ENCODE measurements at places on chromosomes 4 and X.

DNA sequence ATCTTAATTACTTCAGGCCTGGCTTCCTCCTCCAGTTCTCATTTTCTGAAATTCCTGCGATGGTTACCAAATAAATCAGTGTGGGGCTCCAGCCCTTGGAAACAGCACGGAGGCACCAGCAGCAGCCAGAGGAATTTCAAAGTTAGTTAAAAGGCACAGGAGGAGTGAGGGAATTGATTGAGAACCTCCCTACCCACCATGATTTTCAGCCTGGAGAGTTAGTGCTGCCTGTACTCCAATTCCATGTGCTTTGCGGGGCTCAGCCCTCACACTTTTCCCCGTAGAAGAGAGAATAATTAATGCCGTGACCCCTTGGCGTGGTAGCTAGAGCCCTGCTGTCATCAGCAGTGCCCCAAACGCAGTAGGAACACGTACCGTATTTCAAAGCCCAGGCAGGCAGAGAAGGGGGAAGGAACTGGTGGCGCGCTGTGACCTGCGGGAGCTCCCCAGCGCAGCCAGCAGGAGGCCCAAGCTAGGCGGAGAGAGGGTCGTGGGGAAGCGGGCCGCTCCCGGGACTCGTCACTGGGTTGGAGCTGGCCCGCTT is 84.0 kb upstream of the IGFBP7 start:
- peak overlapping the region; percentile 62 for H3K27ac ChIP-seq
- no peaks in the 10 kb centered on the region for H3K4me1 ChIP-seq
- no peaks in the 10 kb centered on the region for H3K36me3 ChIP-seq
- no peaks in the 10 kb centered on the region for H3K27me3 ChIP-seq
- H3K4me3 ChIP-seq: peak overlapping the region; percentile 12

DNA sequence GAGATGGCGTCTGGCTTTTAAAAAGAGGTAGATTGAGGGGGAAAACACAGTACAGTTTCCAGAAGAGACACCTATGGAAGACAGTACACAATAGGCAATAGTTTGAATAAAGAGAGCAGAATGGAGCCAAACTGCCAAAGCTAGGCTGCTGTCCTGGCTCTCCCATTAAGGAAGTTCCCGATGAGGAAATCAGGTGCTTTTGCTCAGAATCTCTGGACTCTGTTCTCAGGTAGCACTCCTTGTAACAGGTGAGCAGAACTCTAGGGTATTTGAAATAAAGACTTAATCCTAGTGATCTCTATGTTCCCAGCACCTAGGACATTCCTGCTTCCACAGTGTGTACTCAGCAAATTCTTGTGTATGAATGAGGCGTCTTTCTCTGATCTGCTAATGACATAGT is 1.6 kb downstream of the EGF start:
- no peak overlapping the region for H3K4me3 ChIP-seq
- H3K4me1 ChIP-seq: no peaks in the 10 kb centered on the region
- no peaks in the 10 kb centered on the region for H3K27me3 ChIP-seq
- H3K36me3 ChIP-seq: no peaks in the 10 kb centered on the region
- no peak for DNase-seq
- H3K27ac ChIP-seq: no peak overlapping the region

DNA sequence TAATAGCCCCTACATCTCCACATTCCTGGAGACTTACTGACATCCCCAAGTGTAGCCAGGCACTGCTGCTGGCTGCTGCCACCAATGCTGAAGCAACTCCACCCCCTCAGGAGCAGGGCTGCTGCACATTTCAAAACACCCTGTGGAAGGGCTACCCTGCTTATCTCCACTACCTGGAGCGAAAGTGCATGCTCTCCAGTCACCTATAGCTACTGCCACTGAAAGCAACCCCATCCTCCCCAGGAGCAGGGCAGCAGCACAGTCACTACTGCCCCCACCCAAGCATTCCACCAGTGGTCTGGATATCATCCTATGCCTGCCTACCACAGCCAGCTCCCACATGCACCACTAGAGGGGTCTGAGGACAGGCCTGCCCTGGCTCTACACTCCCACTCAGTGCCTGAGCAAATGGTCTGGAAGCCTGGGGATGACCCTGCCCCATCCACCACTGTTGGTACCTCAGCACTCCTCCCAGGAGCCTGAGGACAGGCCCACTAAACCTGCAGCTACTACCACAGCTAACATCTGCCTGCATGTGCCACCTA is 55.3 kb downstream of the MANBA start:
- no peaks in the 10 kb centered on the region for H3K27me3 ChIP-seq
- DNase-seq: no peak
- no peaks in the 10 kb centered on the region for H3K36me3 ChIP-seq
- H3K27ac ChIP-seq: no peak overlapping the region

DNA sequence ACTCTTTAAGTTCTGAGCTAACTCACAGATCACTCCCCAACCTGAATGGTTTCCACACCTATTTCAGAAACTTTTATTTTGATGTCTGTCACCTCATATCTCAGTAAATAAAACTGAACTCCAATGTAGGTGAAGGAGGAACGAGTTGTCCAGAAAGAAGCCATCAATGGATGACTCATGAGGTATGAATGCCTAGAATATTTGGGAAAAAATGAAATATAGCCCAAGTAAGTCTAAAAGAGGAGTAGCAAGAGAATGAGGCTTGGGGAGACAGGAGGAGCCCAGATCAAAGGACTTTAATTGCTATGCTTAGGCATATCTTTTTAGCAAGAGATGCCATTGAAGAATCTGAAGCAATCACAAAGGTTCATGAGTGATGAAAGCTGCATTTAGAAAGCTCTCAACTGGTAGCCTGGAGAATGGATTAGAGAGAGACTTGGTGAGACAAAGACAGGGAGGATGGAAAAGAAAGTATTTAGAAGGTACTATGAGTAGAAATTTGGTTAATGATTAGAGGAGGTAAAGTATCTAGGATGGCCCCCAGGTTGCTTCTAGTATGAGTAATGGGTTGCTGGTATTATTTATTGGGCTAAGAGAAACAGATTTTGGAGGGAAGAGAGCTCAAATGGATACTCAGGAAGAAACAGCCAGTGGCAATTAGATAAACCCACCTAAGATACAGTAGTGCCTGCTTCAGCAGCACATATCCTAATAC is 39.4 kb downstream of the NOCT start:
- no peak for DNase-seq
- no peaks in the 10 kb centered on the region for H3K36me3 ChIP-seq
- H3K4me1 ChIP-seq: no peaks in the 10 kb centered on the region
- no peak overlapping the region for H3K27ac ChIP-seq

GRCh38 chr4:103673983-103674382 is 45.8 kb downstream of the TACR3 start:
- H3K27ac ChIP-seq: no peak overlapping the region
- H3K36me3 ChIP-seq: no peaks in the 10 kb centered on the region
- H3K27me3 ChIP-seq: no peaks in the 10 kb centered on the region
- H3K4me1 ChIP-seq: no peaks in the 10 kb centered on the region

DNA sequence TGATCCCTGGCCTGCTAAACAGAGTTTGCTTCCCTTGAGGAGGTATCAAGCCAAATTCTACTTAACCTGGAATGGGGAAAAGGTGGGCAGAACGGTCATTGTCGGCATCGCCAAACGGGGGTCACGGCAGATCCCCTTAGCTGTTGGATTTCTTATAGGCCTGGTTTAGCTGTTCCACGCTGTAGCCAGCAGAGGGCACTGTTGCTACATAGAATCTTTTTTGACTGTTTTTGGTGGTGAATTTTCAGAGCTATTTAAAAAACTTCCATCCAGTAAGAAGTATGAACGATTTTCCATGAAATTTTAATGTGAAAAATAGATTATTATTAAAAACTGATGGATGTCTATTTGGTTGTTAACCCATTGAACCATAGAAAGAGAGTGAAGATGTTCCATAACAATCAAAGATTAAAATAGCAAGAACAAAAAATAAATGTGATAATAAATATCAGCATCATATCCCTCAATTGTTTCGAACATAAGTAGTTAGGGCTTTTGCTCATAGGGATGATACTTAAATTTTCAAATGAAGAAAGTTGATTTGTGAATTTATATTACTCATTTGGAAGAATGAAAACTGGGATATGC is 56.6 kb downstream of the LINC00632 start:
- H3K36me3 ChIP-seq: no peaks in the 10 kb centered on the region
- no peak overlapping the region for H3K4me3 ChIP-seq
- peak; percentile 34 for DNase-seq
- no peaks in the 10 kb centered on the region for H3K27me3 ChIP-seq
- no peaks in the 10 kb centered on the region for H3K4me1 ChIP-seq

DNA sequence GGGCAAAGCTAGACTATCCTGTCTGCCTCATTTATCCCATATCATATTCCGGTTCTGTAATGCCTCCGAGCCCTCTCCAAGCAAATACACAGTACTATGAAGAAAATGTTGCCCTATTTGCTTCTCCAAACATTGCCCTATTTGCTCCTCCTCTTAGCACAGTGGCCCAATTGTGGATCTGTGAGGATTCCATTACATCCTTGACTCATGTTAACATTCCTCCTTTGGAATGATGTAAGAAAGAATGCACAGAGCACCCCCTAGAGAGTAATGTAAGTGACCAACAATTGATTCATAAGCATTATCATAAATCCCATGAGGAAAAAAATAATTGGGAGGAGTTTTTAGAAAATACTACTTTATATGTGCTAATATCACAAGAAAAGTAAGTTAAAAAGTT is 11.3 kb upstream of the BTC start:
- no peaks in the 10 kb centered on the region for H3K36me3 ChIP-seq
- no peaks in the 10 kb centered on the region for H3K4me1 ChIP-seq
- no peaks in the 10 kb centered on the region for H3K27me3 ChIP-seq
- no peak overlapping the region for H3K27ac ChIP-seq
- DNase-seq: no peak
- no peak overlapping the region for H3K4me3 ChIP-seq

DNA sequence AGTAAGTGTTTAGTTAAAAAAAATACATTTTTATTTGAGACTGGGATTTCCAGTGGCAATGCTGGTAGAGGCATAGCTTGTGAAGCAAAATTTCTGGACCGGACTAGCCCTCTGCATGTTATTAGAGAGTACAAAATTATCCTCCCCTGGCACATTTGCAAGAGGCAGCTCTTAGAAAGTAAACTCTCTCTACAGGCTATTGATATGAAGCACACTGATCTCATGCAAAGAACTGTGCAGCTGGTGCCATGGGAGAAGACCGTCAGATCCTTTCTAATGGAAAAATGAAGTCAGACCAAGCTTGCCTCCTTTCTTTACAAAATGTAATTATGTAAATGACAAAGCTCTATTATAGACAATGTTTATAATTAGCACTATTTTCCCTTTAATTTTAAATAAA is 2717.2 kb downstream of the PCDH7 start:
- H3K27me3 ChIP-seq: no peaks in the 10 kb centered on the region
- H3K27ac ChIP-seq: no peak overlapping the region
- no peaks in the 10 kb centered on the region for H3K4me1 ChIP-seq
- H3K36me3 ChIP-seq: no peaks in the 10 kb centered on the region

DNA sequence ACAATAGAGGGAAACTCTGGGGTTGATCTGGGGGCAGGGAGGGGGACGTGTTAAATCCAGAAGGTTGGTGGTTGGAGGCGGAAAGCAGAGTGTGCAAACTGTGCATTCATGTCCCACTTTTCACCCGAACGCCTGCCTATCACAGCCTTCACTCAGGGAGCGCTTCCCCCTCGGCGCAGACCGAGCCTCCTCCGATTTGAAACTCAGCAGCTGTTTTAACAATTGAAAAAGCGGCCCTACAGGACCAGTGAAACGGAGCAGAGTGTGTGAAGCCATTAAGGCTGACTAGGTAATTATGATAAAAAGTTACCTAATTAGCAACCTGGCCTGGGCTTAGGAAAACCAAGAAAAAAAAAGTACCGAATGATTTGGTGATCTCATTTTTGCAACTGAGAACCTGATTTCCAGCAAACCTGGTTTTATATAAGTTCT is 685 bp upstream of the NDNF start:
- peak overlapping the region; percentile 36 for H3K4me3 ChIP-seq
- no peak for DNase-seq
- no peaks in the 10 kb centered on the region for H3K36me3 ChIP-seq
- no peaks in the 10 kb centered on the region for H3K27me3 ChIP-seq
- H3K4me1 ChIP-seq: no peaks in the 10 kb centered on the region

DNA sequence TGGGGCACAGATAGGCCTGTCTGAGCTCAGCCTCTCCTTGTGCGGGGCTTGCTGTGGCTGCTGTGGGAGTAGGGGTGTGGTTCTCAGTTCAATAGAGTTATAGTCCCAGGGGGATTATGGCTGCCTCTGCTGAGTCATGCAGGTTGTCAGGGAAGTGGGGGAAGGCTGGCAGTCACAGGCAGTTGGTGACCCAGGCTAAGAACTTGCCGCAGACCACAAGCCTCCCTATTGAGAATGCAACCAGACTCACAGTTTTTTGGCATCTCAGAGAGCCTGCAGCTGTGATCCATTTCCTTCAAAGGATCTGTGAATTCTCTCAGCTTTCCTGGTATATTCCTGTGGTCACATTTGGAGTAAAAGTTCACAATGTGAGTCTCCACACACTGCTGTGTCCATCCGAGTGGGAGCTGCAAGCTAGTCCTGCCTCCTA is 364.9 kb downstream of the ZNF674 start:
- H3K27ac ChIP-seq: no peak overlapping the region
- DNase-seq: no peak
- H3K27me3 ChIP-seq: no peaks in the 10 kb centered on the region
- H3K4me3 ChIP-seq: no peak overlapping the region
- no peaks in the 10 kb centered on the region for H3K36me3 ChIP-seq
- no peaks in the 10 kb centered on the region for H3K4me1 ChIP-seq

- H3K27me3 ChIP-seq: no peaks in the 10 kb centered on the region
- no peaks in the 10 kb centered on the region for H3K36me3 ChIP-seq
- H3K27ac ChIP-seq: no peak overlapping the region
- no peak overlapping the region for H3K4me3 ChIP-seq
- no peak for DNase-seq
Measured at GRCh38 chr4:144862210-144862609, 216.3 kb downstream of the HHIP start.

DNA sequence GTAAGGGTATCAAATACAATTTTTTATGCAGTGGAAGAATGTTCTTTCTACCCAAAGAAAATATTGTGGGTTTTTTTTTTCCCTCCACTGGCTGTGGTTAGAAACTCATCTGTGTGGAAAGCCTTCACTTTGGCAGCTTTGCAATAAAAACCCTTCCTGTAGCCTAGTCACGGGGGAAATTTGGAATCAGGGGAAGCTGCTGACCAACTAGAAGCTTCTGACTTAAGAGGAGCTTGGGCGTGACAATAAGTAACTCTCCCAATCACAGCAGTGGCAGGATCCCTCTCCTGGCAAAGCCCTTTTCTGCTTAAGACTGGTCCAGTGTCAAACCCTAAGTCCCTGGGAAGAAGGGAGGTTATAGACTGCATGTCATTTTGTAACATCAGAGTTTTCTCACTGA is 87.9 kb downstream of the LRRC66 start:
- no peaks in the 10 kb centered on the region for H3K27me3 ChIP-seq
- no peaks in the 10 kb centered on the region for H3K36me3 ChIP-seq
- no peaks in the 10 kb centered on the region for H3K4me1 ChIP-seq
- DNase-seq: no peak
- H3K27ac ChIP-seq: no peak overlapping the region

- DNase-seq: no peak
- no peaks in the 10 kb centered on the region for H3K4me1 ChIP-seq
- no peaks in the 10 kb centered on the region for H3K36me3 ChIP-seq
- no peak overlapping the region for H3K4me3 ChIP-seq
- H3K27ac ChIP-seq: no peak overlapping the region
Measured at GRCh38 chr4:168019019-168019651, 73.2 kb upstream of the ANXA10 start.

GRCh38 chrX:20320461-20321159 is 53.9 kb upstream of the RPS6KA3 start:
- no peaks in the 10 kb centered on the region for H3K27me3 ChIP-seq
- no peak for DNase-seq
- H3K4me3 ChIP-seq: no peak overlapping the region
- no peaks in the 10 kb centered on the region for H3K4me1 ChIP-seq
- H3K27ac ChIP-seq: no peak overlapping the region
- no peaks in the 10 kb centered on the region for H3K36me3 ChIP-seq

Data from uterus (tissue), 4 donors.